ENCODE measurements at places on chromosomes 12 and 14.

- DNase-seq = no peak
These were observed 123.8 kb downstream of the NPAS3 start for GRCh38 chr14:33062476-33062875.

DNA sequence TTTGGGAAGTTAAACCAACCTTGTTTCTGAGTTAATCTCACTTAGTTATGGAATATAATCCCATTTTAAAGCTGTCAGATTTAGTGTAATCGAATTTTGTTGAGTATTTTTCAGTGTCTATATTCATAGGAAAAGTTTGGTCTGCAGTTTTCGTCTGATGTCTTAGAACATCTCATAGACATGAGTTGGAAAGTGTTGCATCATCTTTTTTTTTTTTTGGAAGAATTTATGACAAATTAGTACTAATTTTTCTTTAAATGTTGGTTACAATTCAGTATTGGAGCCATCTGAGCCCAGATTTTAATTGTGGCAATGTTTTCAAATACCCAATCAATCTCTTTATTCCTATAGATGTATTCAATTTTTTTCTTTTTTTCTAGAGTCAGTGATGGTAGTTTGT, 27.9 kb downstream of the C12orf50 start:
- no peak for DNase-seq

DNA sequence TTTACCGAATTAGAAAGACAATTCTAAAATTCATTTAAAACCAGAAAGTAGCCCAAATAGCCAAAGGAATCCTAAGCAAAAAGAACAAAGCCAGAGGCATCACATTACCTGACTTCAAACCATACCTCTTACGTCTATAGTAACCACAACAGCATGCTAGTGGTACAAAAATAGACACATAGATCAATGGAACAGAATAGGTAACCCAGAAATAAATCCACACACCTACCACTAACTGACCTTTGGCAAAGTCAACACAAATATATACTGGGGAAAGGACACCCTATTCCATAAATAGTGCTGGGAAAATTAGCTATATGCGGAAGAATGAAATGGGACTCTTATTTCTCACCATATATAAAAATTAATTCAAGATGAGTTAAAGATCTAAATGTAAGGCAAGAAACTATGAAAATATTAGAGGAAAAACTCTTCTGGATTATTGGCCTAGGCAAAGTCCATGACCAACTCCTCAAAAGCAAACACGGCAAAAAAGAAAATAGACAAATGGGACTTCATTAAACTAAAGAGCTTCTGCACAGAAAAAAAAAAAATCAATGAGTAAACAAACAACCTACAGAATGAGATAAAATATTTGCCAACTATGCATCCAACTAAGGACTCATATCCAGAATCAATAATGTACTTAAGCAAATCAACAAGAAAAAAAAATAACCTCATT, 568.9 kb downstream of the SOX5 start:
- no peak for DNase-seq

DNA sequence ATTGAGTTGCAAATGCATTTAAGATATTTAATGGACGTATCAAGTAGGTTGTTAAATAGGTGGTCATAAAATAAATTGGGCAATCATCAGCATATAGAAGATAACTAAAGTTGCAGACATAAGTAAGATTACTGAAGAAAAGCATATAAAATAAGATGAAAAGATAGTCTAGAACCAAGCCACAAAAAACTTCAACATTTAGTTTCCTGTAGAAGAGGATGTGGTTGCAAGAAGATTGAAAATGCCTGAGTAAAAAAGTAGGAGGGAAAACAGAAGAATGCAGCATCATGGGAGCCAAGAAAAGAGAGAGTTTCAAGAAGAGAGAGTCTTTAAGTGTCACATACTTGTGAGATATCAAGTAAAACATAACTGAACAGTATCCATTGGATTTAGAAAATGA, 17.6 kb upstream of the SLC16A7 start:
- no peak for DNase-seq

DNA sequence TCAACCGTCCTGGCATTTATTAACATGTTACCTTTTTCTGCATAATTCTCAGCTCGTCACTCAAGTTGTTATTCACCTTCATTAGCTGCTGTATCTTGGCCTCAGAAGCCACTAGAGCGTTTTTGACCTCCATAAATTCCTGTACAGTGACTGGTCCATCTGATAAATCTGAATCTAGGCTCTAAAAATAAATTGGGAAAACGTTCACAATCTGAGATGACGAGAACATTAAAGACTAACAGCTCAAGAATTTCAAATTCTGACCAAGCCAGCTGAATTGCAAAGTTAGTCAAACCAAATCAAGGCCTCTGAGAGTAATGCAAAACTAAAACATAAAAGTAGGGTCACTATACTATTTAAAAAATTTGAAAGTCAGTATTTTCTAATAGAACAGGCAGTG, 45.0 kb downstream of the GIT2 start:
- no peak for DNase-seq

DNA sequence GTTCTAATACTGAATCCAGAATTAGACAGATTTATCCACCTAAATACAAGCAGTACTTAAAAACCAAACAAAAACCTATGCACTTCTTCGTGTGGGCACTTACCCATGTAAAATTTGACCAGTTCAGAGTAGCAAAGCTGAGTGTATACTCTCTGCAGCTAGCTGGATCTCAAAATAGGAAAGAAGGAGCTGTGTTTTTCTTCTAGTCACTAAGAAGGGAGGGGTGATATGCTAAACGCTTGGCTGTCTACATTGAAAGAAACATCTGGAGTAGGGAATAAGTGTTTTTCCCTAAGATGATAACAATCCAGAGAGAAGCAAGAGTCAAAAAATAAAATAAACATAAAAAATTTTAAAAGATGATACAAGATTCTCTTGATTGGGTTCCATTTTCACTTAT, 20.0 kb downstream of the RBMS2 start:
- DNase-seq = no peak

DNA sequence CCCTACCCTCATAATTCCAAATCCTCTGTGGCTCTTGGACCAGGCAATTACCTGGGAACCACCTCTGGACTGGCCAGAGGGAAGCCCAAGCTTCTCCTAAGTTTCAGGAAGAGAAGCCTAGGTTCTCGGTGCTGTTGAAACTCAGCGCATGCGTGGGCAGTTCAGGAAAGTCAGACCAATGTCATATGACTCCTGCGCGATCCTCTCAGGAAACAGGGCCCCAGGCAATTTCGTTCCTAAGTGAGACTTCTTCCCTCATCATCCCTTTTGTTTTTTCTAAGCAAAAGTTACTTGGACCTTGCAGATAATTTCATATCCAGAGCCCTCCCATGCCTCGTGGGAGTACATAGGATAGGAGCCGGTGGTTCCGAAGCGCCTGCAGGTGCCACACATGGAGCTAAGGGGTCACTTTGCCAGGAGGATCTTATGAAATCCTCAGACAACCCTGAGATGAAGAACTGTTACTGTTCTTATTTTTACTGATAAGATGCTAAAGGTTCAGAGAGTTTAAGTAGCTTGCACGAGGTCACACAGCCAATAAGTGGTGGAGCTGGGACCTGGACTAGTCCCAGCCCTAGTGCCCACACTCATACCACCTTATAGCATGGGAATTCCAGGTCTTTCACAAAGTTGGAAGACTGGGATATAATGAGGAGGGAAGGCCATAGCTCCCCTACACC, 168.2 kb downstream of the ZFP36L1 start:
- DNase-seq = no peak

- DNase-seq = no peak
These were observed 851.4 kb upstream of the SEL1L start for GRCh38 chr14:82385048-82385447.

DNA sequence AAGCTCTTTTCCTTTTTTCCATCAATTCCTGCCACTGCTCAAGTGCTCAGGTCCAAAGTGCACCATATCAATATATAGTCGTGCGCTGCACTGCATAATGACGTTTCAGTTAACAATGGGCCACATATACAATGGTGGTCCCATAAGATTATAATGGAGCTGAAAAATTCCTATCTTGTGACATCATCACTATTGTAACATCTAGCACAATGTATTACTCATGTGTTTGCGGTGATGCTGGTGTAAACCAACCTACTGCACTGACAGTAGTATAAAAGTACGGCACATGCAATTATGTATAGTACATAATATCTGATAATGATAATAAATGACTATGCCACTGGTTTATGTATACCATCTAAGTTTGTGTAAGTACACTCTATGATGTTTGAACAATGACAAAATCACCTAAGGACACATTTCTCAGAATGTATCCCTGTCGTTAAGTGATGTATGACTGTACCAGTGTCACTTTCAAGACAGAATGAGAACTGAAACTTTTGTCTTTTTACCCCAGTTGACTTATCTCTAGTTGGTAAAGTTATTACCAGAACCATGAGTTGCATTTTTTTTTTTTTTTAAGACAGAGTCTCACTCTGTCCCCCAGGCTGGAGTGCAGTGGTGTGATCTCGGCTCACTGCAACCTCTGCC, 53.7 kb upstream of the INSM2 start:
- no peak for DNase-seq

DNA sequence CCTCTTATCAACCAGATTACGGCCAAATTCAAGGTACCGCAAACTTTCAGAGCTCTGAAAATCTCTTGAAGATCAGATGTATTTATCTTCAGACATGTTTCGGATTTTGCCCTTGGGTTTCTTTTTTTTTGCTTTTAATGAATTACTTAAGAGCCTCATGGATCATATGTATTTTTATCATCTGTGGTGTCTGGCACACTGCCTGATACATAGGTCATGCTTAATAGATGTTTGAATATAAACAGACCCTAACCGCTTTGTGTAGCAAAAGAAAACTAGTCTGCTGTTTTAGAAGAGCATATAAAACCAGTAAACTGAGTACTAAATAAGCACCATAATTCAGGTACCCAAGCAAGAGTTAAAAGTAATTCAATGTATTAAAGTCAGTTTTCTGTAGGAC, 20.1 kb upstream of the TBK1 start:
- no peak for DNase-seq

DNA sequence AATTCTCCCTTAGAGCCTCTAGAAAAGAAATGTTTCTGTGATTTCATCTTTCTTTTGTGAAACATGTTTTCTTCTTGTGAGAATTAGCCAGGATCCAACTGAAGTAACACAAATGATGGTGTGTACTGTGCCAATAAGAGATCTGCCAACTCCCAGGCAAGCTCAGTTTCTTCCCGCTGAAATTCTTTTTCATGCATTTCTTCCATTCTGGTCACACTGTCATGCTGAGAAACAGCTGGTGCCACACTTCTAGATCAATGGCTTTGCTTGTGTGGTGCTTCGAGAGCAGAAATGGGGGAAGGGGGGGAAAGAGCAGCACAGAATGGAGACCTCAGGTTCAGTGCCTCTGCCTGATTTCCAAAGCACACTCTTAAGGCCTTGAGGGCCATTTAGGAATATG, 41.4 kb upstream of the FGF6 start:
- no peak for DNase-seq

DNA sequence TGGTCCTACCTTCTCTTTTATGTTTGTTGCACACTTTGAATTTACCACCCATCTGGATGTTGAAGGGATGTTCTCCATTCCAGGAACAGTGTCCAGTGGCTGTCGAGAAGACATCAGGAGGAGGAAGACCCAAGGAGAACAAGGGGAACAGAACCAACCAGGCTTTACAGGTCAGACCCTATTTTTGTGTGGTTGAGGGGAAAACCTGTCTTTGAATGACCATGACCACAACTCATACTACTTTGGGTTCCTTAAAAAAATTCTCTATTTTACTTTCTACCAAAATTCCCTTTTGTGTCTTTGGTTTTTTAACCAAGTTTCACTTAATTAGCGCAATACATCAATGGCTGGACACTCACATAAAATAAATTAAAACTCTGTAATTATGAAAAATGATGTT, 78.7 kb downstream of the PLXNC1 start:
- no peak for DNase-seq

GRCh38 chr14:70873627-70874026, 33.6 kb upstream of the PCNX1 start:
- DNase-seq = no peak

GRCh38 chr14:54719406-54719805, 152.5 kb downstream of the SAMD4A start:
- DNase-seq = no peak

- DNase-seq = no peak
These were observed 74.4 kb upstream of the ANO4 start for GRCh38 chr12:100720016-100720654.

GRCh38 chr12:21456291-21456780, 18.9 kb downstream of the PYROXD1 start:
- DNase-seq = no peak
